ENCODE measurements at places on chromosomes 6 and 20.

DNA sequence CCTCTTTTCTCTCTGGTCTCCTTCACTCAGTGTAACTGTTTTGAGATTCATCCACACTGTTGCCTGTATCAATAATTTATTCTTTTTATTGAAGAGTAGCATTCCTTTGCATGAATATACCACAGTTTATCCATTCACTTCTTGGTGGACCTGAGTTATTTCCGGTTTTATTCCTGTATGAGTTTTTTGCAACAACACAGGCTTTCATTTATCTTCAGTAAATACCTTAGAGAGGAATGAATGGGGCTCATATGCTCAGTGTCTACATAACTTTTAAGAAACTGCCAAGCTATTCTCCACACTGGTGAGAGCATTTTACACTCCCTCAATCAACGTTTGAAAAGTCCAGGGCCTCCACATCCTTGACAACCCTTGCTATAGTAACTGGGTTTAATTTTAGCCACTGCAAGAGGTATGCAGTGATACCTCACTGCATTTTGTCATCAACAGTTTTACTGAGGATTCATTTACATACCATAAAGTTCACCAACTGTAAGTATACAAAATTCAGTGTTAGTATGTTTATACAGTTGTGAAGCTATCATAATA, 154.6 kb downstream of the PDE10A start:
- no peak for DNase-seq

- no peak for DNase-seq
These were observed 1.2 kb upstream of the ULBP2 start for GRCh38 chr6:149940672-149940982.

DNA sequence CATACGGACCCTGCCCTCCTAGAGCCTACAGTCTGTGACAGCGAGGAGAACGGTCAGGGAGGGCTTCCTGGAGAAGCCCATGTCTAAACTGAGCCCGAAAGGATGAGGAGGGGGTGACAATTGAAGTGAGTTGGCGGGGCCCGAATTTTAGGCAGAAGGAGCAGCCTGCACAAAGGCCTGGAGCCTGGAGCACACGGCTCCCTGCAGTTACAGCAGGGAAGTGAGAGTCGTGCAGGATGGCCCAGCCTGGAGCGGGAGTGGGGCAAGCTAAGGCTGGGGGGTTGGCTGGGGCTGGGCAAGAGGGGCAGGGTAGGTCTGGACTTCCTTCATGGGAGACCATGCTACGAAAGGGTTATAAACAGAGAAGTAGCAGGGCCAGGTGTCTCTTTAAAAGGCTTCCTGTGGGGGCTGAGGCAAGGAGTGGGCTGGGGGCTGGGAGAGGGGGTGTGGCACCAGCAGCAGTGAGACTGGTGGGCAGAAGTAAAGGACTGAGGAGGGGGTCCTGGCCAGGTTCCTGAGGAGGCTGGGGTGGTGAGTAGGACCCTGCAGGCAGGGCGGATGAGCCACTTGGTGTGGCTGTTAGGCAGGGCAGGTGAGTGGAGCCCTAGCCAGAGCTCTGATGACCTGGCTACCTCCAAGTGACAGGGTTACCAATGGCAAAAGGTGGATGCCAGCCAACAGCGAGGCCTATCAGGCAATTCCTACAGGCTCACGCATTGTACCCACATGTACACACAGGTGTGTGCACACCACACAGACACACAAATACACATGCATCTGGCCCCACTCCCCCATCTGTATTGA, 119.2 kb downstream of the MRPL14 start:
- DNase-seq, result no peak

GRCh38 chr6:166950443-166950821, 5.9 kb downstream of the RNASET2 start:
- peak; percentile 62 for DNase-seq

DNA sequence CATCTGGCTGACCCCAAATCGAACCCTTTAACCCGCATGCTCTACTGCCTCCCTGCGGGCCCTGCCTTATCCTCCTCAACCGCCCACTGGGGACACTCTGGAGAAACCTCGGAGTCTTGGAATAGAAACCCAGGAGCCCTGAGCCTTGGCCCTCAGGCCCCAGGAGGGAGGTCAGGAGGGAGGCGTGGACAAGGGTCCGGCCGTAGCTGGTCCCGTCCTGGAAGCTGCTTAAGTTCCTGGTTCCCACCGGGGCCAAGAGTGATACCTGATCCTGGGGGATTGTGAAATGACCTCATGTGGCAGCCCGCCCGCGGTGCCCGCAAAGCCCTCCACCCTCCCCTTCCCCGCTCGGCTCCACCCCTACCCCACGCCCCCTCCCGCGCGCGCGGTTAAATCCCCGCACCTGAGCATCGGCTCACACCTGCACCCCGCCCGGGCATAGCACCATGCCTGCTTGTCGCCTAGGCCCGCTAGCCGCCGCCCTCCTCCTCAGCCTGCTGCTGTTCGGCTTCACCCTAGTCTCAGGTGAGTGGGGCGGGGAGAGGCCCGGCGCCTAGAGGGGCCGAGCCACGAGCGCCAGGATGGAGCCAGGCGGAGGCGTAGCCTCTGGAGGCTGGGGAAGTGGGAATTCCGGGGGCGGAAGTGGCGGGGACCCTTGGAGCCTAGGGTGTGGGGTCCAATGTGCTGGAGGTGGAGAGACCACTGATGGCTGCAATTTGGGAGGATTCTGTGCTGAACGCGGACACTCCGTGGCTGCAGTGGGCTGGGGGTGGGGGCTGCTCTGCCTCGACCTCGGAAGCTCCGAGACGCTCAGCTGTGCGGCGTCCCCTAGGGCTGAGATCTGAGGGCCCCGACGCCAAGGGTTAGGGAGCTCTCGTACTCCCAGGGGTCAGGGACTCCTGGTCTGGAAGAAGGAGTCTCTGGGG, at the start of gene WFDC2:
TSS of gene WFDC2 (plus strand) at position 418 of the 926 bp plus-strand sequence. CDS start at position 447, 29 bp downstream.
- no peak for DNase-seq

Measured in CD4-positive, CD25-positive, alpha-beta regulatory T cell (primary cell).